ENCODE measurements at places on chromosomes 4 and X.

GRCh38 chr4:8209181-8209874, 10.2 kb downstream of the SH3TC1 start:
- no peak for DNase-seq

GRCh38 chrX:1781766-1782165, 166.9 kb downstream of the ASMT start:
- DNase-seq: peak; percentile 31

DNA sequence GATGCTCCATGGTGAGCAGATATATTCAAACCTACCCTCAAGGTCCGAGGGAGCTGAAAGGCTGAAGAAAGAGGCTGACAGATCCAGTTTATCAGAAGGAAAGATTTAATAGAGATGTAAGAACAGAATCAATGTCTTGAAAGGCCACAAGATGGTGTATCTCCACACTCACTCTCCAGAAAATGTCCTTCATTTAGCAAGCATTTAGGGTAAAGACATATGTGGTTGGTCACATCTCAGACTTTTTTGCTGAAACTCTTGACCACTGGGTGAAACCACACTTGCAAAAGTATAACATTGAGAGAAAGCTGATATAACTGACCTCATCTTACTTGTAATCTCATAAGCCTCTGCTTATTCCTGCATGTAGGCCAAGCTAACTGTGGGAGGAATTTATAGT, 745.8 kb upstream of the GALNTL6 start:
- DNase-seq: no peak

DNA sequence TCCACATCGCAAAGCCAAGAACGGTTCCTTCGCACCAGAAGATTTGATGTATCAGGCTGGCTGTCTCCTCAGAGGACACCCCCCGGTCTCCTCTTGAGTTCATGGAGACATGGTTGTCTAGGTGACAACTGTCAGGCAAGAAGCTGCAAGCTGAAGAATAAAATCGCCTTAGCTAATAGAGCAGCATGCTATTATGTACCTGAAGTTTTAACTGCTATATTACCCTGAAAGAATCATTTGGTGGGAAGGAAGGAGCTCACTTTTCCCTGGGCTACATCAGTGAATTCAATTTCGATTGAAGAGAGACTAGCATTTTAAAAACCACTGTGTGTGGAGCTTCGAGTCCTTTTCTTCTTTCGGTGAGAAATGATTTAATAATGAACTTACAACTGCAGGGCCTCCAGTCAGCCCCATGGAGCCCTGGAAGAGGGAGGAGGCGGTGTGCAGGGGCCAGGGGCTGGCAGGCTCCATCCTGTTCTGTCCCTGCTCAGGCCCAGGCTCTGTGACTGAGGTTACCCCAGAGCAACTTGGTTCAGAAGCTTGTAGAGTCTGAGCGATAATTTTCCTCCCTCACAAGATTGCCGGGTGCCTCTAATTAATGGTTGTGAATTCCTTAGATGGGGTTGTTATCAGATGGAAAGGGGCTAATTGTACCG, 191.3 kb downstream of the MID1IP1 start:
- DNase-seq: no peak
